ENCODE measurements at places on chromosomes 7 and 10. TPM values are rescaled to one million over a fixed set of nuclear protein-coding genes. Genes with fewer than 3 reads are reported as not detected.

GRCh38 chr7:138610671-138611170 is 90.4 kb downstream of the SVOPL start:
- DNase-seq: no peak

GRCh38 chr7:84790882-84791281 is 396.0 kb downstream of the SEMA3D start:
- peak; percentile 1 for DNase-seq

VPS26A gene
- total RNA-seq: 7.0 TPM

DNA sequence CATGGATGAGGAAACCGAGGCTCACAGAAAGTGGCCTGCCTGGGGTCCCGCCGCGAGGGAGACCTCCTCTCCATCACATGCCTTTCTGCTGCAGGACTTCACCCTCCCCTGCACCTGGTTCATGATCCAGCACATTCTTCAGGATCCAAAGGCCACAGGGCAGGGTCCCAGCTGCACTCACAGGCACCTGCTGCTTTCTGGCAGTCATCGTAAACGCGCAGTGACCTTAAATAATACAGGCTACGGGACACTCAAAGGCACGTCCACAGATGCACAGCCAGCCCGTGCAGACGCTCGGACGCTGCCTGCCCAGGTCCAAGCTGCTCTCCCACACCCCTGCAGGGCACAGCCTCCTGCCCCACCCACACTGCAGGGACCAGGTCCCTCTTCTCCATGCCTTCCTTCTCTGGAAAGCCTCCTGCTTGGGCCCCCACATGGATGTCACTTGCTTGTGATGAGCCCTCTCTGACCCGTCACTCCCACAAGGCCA is 49.9 kb downstream of the CALML3 start:
- DNase-seq: no peak

GRCh38 chr7:36562121-36562520 is 162.2 kb downstream of the AOAH start:
- DNase-seq: no peak

GRCh38 chr7:30163231-30163894 is 28.6 kb downstream of the MTURN start:
- DNase-seq: no peak

OR2A42 gene
- total RNA-seq: under 0.01 TPM

WAPL gene
- total RNA-seq: 36.4 TPM

- DNase-seq: peak; percentile 73
Measured at GRCh38 chr7:38796626-38797501, 112.1 kb downstream of the VPS41 start.

GRCh38 chr10:69363666-69364065 is 53.1 kb downstream of the TACR2 start:
- no peak for DNase-seq

GRCh38 chr10:131180740-131181415 is 130.6 kb downstream of the TCERG1L start:
- DNase-seq: no peak

DNA sequence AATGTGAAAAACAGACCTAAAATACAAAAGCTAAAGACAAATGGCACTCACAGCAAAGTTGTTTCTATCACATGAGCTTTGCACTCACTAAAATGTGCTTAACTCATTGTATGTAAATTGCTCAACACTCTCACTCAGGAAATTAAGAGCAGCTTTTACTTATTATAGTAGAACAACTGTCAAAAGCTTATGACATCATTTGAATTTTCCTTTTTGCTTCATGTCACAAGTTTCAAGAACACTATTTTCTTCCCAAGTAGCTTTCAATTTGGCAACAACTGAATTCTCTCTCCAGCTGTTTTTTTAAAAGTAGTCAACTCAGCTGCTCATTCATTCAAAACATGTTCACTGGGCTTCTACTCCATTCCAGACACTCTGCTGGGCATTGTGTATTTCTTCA is 46.9 kb downstream of the ATE1 start:
- no peak for DNase-seq

GNAI1 gene
- 28.8 TPM for total RNA-seq

ITIH2 gene
- total RNA-seq: not detected

SORBS1 gene
- 3.5 TPM for total RNA-seq

DNA sequence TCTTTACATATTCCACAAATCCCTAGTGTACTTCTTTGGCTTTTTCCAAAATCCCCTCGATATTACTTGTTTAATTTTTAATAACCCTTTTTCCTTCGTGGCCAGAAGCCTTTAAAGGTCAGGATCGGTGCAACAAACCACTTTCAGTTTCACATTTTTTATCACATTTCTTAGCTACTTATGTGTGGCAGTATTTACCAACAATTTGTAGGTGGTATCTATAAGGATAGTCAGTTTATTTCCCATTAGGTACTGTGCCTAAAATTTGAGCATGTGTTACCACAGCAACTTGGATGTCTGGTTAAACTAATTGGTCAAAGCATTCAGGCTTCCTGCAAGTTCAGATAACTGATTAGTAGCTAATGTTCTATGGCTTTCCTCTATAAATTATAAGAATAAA is 104.9 kb downstream of the CDK14 start:
- peak; percentile 10 for DNase-seq

SPDYE16 gene
- under 0.01 TPM for total RNA-seq

DNA sequence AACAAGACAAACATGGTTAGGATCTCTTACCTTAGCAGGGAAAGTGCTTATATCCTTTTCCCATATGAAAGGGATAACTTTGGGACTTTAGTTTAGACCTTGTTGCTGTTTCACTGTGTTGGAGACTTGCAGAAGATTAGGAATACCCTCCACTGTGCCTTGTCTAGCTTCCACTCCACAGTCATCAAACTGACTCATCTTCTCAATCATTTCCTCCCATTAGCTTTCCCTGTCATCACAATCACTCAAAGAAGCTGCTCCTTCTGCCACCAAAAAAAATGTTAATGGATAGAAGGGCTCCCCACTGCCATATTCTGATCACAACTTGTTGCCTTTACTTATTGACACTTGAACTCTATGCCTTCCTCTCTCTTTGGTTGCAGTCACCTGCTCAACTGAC is 16.8 kb downstream of the GNG11 start:
- no peak for DNase-seq

- no peak for DNase-seq
Measured at GRCh38 chr10:75672842-75673241, 241.4 kb downstream of the LRMDA start.

LGI1 gene
- total RNA-seq: not detected

NPSR1 gene
- total RNA-seq: under 0.01 TPM

DNA sequence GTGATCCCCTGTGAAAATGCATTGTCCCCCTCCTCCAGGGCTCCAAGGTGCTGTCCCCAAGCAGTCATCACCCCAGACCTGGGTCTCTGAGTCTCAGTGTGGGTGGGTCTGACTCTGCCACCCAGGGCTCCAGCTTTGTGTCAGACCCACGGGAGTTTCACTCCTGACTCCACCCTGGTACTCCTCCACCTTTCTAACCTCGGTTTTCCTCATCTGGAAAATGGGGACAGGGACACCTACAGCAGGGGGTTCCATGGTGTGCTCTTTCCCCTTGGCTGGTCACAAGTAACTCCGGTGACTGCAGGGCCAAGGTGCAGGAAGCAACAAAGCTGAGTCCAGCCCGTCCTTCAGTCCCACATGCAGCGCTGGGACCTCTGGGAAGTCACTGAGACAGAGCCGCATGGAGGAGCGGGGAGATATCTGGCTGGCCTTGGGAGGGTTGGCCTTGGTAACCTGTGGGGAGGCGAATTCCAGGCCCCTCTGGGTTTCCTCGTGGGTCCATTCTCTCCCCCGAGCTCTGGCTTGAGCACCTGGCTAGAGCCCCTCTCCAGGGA is 41.8 kb upstream of the RABGEF1 start:
- DNase-seq: no peak

CDC14C gene
- total RNA-seq: not detected

GRCh38 chr10:123715546-123715945 is 49.4 kb downstream of the GPR26 start:
- no peak for DNase-seq

- DNase-seq: no peak
Measured at GRCh38 chr7:43873300-43873699, 4.0 kb upstream of the MRPS24 start.

TCAF2 gene
- total RNA-seq: 6.7 TPM

CYP2C19 gene
- total RNA-seq: not detected

DNA sequence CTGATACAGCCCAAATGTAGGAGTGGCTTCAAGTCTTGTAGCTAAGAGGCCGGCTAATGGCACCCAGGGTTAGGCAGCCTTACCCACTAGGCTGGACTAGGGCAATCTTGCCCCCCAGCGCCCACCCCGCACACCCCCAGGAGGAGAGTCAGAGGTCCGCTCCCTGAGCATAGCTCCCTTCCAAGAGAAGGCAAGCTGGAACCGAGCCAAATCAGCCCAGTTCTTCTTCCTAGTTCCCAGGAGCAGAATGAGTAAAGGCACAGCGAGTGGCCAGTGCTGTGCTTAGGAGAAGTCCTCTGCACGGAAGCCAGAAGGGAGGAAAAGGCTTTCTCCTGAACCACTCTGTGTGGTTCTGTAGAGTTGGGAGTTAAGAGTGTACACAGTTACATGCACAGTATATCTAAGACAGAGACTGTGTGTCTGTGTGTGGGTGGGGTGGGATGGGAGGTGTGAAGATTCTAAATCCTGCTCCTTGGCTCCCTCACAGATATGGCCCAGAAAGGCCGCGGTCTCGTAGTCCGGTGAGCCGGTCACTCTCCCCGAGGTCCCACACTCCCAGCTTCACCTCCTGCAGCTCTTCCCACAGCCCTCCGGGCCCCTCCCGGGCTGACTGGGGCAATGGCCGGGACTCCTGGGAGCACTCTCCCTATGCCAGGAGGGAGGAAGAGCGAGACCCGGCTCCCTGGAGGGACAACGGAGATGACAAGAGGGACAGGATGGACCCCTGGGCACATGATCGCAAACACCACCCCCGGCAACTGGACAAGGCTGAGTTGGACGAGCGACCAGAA is 59.7 kb upstream of the PDCD4 start:
- DNase-seq: no peak

CAMK2B gene
- under 0.01 TPM for total RNA-seq

GRCh38 chr7:27164367-27165088 is 809 bp downstream of the HOXA9 start:
- peak; percentile 57 for DNase-seq

WIPF3 gene
- under 0.01 TPM for total RNA-seq

DNA sequence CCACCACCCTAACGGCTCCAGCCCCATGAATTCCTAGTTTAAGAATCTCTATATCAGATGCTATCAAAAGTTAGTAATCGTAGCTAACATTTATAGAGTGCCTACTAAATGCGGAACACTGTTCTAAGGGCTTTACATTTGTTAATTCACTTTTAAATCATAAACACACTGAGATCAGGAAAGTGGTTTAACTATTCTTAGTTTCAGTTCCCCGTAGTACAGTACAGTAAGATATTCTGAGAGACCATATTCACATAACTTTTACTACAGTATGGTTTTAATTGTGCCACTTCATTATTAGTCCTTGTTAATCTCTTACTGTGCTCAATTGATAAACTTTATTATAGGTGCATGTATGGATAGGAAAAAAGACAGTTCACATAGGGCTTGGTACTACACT is 22.5 kb downstream of the SYPL1 start:
- no peak for DNase-seq

KCNIP2 gene
- 0.27 TPM for total RNA-seq

MYH16 gene
- not detected for total RNA-seq

DNA sequence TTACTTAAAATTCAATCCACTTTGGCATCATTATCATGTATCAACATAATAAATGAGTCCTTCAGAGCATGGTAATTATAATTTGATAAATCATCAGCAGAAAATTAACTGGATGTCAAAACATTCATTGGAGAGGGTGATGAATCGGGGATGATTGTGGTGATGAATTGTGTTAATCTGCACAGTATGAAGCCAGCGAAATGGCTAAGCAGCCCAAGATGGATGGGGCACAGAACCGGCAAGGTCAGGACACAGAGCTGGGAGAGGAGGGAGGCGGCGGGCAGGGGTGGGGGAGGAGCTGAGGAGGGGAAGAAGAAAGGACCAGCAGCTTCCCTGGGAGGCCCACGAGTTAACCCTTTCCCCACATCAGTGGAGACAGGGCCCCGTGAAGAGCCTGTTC is 536.1 kb downstream of the LRMDA start:
- no peak for DNase-seq

DNA sequence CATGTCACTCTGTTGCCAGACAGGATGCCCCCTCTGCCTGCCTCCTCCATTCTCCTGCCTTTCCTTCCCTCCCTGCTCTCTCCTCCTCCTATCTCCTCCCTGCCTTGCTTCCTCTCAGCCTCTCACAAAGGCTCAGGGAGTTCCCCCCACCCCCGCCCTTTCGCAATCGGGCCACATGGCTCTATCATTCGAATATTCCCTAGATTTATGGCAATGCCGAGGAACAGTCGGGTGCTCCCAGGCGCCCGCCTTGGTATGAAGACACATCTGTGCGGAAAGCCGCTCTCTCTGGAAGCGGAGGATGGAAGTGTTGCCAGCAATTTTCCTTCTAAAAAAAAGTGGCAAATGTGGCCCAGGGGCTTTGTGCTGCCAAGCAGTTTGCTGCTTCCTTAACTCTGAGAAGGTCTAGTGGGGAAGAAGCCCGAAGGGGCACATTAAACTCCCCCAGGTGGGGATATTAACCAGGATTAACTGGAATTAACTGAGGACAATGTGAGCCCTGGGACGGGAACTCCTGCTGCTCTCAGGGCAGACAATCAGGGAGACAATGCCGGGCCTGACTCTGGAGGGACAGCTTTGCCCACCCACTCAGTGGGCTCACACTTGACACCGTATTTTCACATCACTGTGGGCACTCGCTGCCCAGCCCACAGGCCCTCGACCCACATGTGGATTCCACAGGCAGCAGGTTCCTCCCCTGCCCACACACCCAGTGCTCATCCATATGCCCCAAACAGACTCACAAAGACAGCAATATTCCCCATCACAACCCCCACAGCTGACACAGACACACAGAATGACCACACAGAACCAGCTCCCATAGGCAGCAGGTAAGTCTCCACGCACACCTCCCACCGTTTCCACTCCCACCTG is 88.4 kb upstream of the SMNDC1 start:
- no peak for DNase-seq

DNA sequence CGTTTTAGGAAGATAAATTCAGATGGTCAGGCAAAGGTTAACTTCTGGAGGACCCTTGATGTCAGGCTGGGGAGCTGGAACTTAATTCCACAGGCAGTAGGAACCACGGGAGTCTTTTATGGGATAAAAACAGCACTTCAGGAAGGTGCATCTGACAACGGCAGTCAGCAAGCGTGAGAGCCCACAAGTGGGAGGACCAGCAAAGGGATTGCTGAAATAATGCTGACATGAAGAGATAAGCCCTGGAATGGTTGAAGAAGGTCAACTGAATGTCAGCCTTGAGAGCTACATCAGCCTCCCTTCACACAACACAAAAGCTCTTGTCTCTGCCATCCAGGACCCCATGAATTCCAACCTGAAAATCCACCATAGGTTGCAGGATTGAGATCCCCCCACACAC is 138.8 kb downstream of the SORCS1 start:
- DNase-seq: no peak

SFRP5 gene
- 1.9 TPM for total RNA-seq
